ENCODE measurements at places on chromosomes 5 and 9. TPM values are rescaled to one million over a fixed set of nuclear protein-coding genes. Genes with fewer than 3 reads are reported as not detected.

The EFNA5 gene
- 7.2 TPM for total RNA-seq

The SHISAL2B gene
- not detected for total RNA-seq

The MLANA gene
- total RNA-seq: not detected

The ADAMTS2 gene
- 24.1 TPM for total RNA-seq

The QRFP gene
- total RNA-seq: not detected

The PCDHA4 gene
- 0.40 TPM for total RNA-seq

The KIF24 gene
- total RNA-seq: 5.1 TPM

The CCNG1 gene
- 279 TPM for total RNA-seq

The PCDHB5 gene
- total RNA-seq: 0.63 TPM

The WWC1 gene
- 0.96 TPM for total RNA-seq

The EXD3 gene
- total RNA-seq: 4.0 TPM

The SLC45A2 gene
- total RNA-seq: 0.19 TPM

The PCDHA3 gene
- total RNA-seq: under 0.01 TPM

The FST gene
- 4.7 TPM for total RNA-seq

The ARHGEF28 gene
- total RNA-seq: 90.0 TPM

The ECSCR gene
- total RNA-seq: 0.40 TPM

The TTC23L gene
- not detected for total RNA-seq

The TMC1 gene
- total RNA-seq: not detected

The NR5A1 gene
- not detected for total RNA-seq

The IFNA2 gene
- not detected for total RNA-seq

The MYMK gene
- not detected for total RNA-seq

The LRRTM2 gene
- under 0.01 TPM for total RNA-seq

The ZFP2 gene
- 0.92 TPM for total RNA-seq

The PCA3 gene
- total RNA-seq: 0.29 TPM

The CYSRT1 gene
- 4.4 TPM for total RNA-seq

The ERAP2 gene
- total RNA-seq: 26.9 TPM

The IGFBPL1 gene
- total RNA-seq: 2.8 TPM

The ADAMTS6 gene
- 28.7 TPM for total RNA-seq
